Ascending aorta (tissue), 2 donors: ENCODE measurements at places on chromosomes 3 and 15. TPM values are rescaled to one million over a fixed set of nuclear protein-coding genes. Genes with fewer than 3 reads are reported as not detected.

Gene CCR8
- not detected for total RNA-seq

Gene NR1I2
- total RNA-seq, result not detected

Gene GRAMD1C
- total RNA-seq, result 0.21 TPM

Gene SAMD7
- not detected for total RNA-seq

Gene CCR9
- not detected for total RNA-seq

Gene RARB
- total RNA-seq, result 52.7 TPM

Gene SAMMSON
- total RNA-seq, result 2.2 TPM

Gene GDPGP1
- total RNA-seq, result 2.2 TPM

Gene CFAP100
- total RNA-seq, result not detected

Gene ITIH1
- total RNA-seq, result 2.0 TPM
